ENCODE measurements at places on chromosomes 5 and 9.
A peak's percentile ranks its signal among the peaks of the same experiment; 100 is the strongest.

DNA sequence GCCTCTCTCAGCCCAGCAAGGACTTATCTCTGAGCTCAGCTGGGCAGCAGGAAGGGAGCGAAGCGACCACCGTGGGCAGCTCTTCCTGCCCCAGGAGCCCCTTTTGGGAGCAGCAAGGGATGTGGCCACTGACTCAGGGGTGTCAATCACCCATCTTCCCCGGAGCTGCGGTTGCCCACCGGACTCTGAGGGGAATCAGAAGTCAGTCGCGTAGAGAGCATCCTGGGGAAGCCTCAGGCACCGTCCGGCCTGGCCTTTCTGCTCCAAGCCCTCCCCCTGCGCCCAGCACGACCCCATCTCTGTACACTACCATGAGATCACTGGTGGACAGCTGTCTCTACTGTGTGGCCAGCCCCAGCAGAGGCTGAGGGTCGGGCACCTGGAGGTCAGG is 24.6 kb downstream of the GFI1B start:
- no peak for DNase-seq

- DNase-seq: no peak
These were observed 41.6 kb downstream of the NEUROG1 start for GRCh38 chr5:135494196-135494595.

- DNase-seq: no peak
These were observed 529.8 kb downstream of the DMRTA1 start for GRCh38 chr9:22976454-22976853.

DNA sequence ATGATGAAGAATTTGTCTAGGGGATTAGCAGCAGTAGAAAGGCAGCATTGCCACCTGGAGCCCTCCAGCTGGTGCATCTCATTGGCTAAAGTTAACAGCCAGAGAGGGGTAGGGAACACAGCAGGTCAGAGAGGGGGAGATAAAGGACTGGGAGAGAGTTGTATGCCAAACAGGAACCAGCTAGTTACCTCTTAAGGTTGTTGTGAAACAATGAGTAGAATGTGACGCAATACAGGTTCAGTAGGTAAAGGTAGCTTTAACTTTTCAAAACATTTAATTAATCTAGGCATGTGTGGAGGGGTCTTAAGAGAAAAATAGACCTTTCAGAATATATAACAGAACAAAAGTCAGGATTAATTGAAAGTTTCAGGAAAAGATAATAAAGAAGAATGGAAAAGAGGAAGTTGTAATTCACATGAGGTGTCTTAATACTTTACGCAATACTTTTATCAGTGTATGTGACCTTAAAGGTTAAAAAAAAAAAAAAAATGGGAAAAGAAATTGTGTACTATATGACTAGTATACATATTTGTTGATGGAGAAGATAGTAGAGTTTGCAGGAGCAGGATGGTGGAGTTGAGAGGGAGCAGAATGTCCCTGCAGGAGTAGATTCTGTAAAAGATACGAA is 14.3 kb downstream of the FBXO38 start:
- DNase-seq: no peak

DNA sequence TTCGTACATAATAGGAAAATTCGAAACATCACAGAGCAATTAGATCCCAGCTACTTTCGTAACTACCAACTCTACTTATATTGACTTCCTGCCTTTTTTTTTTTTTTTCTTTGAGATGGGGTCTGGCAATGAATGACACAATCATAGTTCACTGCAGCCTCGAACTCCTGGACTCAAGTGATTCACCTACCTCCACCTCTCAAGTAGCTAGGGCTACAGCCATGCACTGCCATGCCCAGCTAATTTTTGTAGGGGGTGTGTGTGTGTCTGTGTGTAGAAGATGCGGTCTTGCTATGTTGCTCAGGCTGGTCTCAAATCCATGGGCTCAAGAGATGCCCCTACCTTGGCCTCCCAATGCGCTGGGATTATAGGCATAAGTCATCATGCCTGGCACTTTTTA is 5.8 kb upstream of the PAIP2 start:
- no peak for DNase-seq

- DNase-seq: no peak
These were observed 225.0 kb downstream of the PBX3 start for GRCh38 chr9:125972012-125972729.

- no peak for DNase-seq
These were observed 509.9 kb downstream of the ZNF608 start for GRCh38 chr5:124236361-124237205.

GRCh38 chr9:18829873-18830272 is 203.1 kb downstream of the SAXO1 start:
- DNase-seq: no peak

DNA sequence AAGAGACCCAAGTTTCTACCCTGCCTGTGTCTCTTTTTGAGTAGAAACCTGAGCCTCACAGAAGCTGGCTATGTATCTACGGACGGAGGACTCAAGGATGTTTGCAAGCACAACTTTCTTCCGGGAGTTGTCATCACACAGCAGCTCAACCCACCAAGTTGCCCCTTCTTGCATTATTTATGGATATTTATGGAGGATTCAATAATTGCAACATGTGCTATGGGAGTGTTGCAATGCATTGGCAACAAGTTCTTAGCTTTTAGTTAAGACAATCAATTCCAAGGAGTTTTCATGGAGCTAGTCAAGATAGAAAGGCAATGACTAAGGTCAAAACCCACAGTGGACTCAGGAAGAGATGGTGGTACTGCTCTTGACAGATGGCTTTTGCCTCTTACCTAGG is 336.9 kb downstream of the ENC1 start:
- no peak for DNase-seq

DNA sequence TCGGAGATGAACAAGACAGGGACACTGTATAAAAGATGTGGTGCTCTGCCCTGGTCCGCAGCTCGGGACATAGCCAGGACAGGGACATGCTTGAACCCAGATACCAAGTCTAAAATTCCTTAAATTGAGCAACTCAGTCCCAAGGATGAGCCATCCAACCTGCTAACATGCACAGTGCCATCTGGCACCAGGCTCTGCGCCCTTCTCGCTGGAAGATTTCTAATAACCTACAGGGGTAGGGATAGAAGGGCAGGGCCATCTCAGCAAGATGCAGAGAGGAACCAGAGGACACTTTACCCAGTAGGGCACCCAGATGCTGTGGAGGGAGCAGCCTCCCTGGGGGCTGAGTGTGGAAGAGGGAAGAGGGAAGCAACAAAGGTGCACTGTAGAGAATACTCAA is 60.1 kb downstream of the SEMA4D start:
- no peak for DNase-seq

GRCh38 chr9:135581636-135582426 is 20.3 kb downstream of the PAEP start:
- DNase-seq: no peak

GRCh38 chr9:93093127-93093876 is 2.7 kb upstream of the CARD19 start:
- peak; percentile 22 for DNase-seq

GRCh38 chr5:93017849-93018248 is 563.2 kb downstream of the NR2F1-AS1 start:
- no peak for DNase-seq

GRCh38 chr5:57988813-57989212 is 471.1 kb downstream of the PLK2 start:
- DNase-seq: no peak

GRCh38 chr9:22039258-22039657 is 30.2 kb upstream of the CDKN2B start:
- no peak for DNase-seq

DNA sequence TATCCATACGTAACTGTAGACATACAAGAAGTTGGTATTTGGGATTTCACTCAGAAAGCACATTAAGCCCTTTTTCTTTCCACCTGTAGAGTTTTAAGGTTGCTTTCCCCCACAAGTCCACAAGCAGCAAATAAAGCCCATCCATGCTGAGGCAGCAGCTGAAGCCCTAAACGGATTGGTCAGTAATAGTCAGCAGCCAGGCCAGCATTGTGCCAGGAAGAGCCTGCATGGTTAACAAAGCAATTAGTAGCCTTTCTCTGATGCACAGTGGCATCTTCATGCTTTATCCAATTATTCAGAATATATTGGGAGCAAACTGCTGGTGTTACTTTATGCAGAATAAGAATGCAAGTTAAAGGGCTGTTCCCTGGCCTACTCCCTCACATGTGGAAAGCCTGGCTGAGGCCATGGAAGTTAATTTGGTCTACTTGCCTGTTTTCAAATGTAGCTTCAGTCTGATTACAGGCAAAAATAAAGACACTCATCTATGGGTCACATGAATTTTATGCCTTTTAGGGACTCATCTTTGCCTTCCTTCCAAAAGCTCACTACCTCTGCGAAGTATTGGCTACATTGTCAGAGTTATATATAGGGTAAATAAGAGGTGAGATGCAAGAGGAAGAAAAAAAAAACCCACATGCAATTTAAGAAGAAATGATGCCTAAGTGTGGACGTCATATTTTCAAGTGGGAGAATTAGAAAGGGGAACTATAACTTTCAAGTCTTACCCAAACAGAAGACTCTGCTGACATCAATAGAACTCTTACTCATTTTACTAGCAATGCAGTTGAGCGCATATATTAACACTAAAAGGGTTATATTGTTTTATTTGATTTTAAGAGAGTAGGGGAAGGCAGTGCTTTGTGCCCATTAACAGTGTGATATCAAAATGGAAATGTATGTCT is 15.9 kb downstream of the EBF1 start:
- no peak for DNase-seq

- no peak for DNase-seq
These were observed 44.3 kb downstream of the SLC28A3 start for GRCh38 chr9:84296146-84296843.

- DNase-seq: no peak
These were observed 38.9 kb downstream of the AHRR start for GRCh38 chr5:360257-361027.

DNA sequence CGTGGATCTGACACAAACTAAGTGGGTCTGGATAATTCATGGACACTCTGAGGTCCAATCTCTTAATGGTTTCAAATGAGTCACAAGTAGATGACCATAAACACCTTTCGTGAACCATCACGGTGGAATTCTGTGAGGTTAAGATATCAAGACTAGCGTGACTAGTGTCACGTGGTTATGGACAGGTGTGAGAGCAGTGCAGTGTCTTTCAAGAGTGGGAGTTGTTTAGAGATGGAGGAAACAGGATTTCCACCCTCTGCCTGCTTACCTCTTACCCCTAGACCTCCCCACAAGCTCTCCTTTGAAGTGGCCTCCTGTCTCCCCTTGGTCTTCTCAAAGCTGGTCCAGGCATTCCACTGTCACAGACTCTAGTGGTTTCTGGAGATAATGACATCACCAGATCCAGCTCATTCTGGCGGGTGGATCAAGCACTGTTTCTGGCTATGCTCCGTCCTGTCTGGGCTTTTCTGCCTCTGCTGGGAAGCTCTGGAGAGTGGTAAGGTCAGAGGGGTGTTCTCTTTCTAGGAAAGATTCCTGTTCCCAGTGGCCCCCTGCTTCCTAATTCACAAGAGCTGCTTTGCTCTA is 20.0 kb upstream of the ZNF782 start:
- no peak for DNase-seq

- DNase-seq: no peak
These were observed 133.3 kb downstream of the KIAA0825 start for GRCh38 chr5:94485067-94485466.

DNA sequence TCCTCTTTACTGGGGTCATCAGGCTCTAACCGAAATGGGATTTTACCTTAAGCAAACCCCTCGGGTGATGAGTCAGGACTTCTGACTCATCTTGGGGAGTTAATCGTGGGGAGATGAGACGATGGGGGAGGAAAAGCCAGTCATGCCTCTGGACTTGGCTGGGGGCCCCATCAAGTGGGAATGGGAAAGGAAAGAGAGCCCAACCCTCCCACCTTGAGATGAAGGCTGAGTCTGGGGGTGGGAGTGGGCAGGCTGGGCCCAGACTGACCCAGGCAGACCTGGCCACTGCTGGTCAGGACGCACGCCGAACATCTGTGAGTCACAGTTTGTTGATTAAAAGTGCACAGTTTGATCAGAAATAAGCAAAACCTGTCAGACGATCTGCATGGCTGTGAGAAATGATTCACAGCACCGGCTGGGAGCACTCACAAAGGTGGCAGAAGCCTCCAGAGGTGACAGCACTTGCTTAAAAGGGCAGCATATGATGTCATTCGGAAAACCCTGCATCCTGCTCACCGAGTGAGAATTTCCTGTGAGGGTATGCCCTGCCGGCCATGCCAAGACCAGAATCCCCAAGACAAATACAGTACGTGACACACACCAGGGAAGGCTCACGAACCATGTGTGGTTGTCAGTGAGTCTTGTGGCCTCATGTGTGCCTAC is 50.0 kb upstream of the SLC25A51 start:
- DNase-seq: no peak

DNA sequence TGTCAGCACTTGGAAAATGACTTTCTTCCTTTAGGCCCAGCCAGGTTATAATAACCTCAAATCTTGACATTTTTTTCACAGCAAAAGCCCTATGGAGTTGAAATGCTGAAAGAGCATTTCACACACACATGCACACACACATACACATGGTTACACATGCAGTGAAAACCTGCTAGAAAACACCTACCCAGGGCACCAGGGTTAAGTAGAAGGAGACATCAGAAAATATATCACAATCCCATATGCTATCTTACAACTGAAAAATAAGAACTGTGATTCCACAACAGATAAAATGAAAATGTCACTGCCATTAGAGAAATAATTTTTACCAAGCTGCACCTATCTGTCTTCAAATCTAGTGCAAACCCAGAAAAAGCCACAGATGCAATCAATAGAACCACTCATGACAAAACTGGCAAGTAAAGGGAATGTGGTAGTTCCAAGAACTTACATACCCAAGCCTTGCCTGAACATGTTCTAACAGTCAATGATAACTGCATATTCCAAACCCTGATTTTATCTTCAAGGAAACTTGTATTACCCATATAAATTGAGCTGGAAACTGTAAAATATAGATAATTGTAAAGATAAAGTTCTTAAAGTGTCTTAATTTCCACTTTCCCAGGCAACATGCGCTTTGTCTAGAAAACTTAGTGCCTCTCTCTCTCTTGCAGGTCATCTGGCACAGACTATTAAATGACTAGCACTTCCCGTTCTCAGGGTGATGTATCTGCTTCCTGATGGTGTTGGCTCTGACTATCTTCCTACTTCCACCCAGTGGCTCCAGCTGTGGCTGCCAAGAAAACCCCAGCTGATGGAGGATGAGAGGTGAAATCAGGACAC is 250.2 kb upstream of the PTGER4 start:
- DNase-seq: no peak

DNA sequence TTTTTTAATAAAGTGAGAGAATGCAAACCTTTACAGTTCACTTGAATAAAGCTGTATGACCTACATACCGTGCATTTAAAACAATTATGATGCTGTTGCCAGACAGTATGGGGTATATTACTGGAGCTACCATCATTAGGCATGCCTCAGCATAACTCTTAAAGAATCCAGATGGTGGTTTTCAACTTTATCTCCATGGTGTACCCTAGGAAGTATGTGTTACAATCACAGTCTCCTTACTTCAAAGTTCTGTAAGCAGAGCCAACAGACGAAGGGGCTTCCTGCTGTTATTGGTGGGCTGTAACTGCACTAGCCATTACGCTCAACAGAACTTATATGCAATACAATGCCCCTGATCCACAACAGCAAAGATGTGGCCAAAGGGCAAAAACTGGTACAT is 803.3 kb downstream of the DTWD2 start:
- no peak for DNase-seq

DNA sequence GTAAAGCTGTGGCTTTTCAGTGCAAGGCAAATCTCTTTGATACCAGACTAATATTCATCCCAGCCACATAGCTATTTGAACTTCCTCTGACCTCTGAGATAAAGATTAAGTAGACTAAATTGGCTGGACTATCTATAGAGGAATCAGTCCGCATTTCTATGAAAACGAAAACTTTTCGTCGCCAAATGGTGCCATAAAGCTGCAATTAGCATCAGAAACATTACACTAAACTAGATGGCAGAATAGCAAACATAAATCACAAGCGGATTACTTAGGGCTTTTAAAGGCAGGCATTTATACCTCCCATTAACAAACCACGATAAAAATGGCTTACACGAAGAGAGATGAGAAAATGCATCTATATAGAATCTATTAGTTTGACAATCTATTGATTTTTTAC is 1009.7 kb upstream of the CDH6 start:
- no peak for DNase-seq
